ENCODE measurements at places on chromosomes 3 and 15.

DNA sequence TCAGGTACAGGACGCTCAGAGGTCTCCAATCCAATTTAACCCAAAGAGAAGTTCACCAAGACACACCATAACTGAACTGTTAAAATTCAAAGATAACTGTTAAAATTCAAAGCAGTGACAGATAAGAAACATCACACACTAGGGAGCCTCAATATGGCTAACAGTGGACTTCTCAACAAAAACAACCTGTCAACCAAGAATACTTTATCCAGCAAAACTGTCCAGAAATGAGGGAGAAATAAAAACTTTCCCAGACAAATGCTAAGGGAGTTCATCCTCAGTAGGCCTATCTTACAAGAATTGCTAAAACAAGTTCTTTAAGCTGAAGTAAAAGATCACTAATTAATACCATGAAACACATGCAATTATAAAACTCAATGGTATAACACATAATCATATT, 36.3 kb upstream of the MYLK start:
- DNase-seq, result no peak

DNA sequence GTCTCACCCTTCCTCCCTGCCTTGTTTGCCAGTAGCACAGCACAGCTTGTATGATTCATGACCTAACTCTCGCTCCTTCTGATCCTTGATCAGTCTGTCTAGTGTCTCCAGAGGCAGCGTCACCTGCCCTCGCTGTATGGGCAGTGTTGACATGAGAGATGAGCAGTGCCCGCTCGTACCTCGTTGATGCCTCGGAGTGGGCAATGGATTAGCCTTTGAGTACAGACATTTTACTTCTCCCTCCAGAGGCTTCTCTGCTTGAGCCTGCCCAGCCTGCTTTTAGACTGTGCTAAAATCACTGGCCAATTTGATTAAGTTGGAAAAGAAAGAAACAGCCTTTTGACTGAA, 569.0 kb downstream of the NTRK3 start:
- DNase-seq, result no peak

- peak; percentile 29 for DNase-seq
These were observed 54.8 kb downstream of the ZBTB20 start for GRCh38 chr3:115092220-115092791.

- no peak for DNase-seq
These were observed 23.4 kb upstream of the NOX5 start for GRCh38 chr15:68990992-68991500.

GRCh38 chr3:106420628-106421027, 551.8 kb upstream of the CBLB start:
- no peak for DNase-seq

DNA sequence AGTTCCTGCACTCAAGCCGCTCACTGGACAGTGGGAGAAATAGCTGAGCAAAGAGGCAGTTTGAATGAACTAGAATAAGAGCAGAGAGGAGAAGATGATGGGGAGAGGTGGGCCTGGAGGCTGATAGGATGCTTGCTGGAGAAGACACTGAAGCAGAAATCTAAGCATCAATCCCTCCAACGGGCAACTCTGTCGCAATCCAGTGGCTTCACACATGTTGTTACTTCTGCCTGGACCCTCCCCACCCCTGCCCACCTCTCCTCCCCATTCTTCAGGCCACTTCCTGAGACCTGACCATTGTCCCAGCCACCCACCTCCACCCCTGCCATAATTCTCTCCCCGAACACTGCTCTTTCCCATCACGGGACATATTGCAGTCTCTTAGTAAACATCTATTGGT, 76.0 kb downstream of the SRGAP3 start:
- DNase-seq, result no peak

GRCh38 chr3:16072420-16073110, 101.9 kb upstream of the GALNT15 start:
- no peak for DNase-seq

GRCh38 chr3:179348325-179349013, 960 bp downstream of the MFN1 start:
- DNase-seq, result no peak

- DNase-seq, result no peak
These were observed 61.6 kb upstream of the CD200R1L start for GRCh38 chr3:112908252-112908651.

DNA sequence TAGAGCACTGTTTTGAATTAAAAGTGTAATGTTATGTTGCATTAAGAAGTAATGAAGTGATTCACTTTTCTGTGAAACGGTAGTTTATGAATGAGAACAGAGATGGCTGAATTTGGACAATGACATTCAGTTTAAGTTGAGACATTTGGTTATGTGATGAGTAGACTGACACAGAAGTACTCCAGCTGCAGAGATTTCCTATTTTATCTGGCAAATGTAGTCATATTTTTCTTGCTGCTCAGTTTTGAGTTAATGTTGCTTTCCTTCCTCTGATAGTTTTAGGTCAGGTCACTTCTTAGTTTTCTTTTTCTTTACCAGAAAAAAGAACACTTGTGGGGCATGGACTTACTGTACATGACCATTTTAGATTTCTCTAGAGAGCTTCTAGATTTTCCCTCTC, 51.2 kb downstream of the ASB7 start:
- no peak for DNase-seq

DNA sequence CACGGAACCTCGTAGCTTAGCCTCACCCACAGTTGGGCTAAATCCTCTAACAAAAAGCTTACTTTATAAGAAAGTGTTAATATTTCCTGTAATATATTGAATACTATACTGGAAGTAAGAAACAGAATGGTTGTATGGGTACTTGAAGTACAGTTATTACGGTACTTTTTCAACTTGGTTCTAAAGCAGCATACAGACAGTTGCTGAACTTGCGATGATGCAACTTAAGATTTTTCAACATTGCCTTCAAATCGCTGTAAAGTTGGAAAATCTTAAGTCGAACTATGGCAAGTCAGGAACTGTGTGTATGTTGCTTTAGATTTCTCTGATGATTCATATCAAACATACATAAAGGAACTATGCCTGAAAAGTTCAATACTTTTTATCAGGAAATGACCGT, 204.4 kb upstream of the C2CD4B start:
- DNase-seq, result no peak

GRCh38 chr15:25525741-25526140, 86.9 kb upstream of the UBE3A start:
- no peak for DNase-seq

DNA sequence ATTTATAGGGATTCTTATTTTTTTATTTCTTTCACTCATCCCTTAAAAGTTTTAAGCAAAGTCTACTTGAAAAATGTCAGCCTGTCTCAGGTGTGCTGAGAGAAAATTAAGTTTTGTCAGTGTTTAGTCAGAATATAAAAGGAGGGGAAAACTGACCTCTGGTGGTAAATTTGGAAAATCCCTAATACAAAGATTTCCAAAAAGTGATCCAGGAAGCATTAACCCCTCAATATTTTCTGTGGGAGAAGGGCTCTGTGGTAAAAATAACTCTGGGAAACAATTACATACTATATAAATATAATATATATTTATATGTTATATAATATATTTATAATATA, 41.0 kb upstream of the FRMD4B start:
- DNase-seq, result no peak

- DNase-seq, result no peak
These were observed 72.4 kb downstream of the CRYGS start for GRCh38 chr3:186471771-186472170.

DNA sequence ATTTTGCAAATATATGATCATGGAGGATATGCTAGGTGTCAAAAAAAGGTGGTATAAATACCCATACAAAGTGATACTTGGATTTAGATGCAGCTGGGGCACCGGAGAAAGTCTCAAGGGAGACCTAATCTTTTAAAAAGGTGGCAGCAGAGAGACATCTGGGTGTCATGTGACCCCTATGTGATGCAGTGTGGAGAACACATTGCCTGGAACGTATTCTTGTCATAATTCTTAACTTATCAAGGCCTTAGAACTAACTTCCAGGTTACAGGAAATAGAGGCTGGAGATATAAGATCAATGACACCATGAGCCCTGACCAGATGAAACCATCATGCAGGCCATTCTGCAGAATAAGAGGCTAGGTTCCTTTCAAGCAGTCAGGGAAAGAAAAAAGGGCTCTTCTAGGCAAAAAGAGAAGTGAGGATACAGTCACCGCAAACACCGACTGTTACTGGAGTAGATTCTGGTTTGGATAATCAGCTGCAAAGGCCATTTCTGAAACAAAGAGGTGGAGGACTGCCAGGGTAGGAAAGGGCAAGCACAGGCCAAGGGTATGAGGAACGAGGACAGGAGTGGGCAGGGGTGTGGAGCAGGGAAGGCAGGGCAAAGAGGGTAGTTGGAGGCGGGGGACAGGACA, 100.6 kb downstream of the OXNAD1 start:
- DNase-seq, result no peak

DNA sequence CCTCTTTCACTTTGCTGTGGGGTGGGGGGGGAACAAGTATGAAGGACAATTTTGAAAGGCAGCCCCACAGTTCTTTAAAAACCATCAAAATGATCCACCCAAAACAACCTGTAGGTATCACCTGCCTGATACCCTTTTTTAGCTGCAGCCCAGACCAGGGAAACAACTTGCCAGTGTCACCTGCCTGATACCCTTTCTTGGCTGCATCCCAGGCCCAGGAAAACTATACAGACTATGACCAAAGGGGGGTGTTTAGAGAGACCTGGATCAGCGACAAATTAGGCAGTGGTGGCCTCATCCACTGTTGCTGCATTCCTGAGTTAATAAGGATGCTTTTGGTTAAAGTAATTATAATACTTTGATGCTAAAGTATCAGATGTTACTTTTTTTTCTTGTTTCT, 122.0 kb downstream of the VPS13C start:
- no peak for DNase-seq

- DNase-seq, result no peak
These were observed 470.8 kb upstream of the ROBO1 start for GRCh38 chr3:80238606-80239005.

DNA sequence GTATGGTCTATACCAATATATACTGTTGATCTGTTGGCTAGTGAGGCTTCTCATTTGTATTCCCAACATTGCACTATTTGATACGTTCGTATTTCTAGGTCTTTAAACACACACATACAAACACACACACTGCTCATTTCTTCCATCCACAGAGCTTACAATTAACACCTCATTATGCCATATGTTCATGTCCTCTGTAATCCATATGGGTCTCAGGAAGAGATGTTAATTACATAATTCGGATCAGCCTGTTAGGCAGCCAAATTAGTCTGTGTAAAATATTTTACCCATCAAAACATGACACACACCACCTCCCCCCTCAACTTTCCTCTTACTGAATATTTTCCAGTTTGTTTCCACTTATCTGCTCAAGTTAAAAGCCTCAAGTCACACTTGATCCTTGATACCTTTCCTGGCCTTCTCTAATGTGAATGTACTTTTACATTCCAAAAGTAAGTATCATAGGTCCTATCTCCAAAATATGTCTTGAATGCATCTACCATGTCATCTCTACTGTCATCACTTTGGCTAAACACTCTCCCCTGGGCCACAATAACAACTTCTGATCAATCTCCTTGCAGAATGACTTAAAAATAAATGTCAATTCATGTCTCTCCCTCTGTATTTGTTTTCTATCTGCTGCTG, 28.2 kb downstream of the EOGT start:
- DNase-seq, result no peak

GRCh38 chr3:41148901-41149300, 50.4 kb upstream of the CTNNB1 start:
- no peak for DNase-seq

GRCh38 chr3:107892955-107893624, 197.7 kb downstream of the CD47 start:
- DNase-seq, result no peak

GRCh38 chr3:72299321-72299802, 514.4 kb upstream of the PROK2 start:
- DNase-seq, result no peak

GRCh38 chr3:188319569-188319968, 165.6 kb downstream of the LPP start:
- DNase-seq, result no peak

GRCh38 chr3:60585918-60586317, 665.3 kb downstream of the FHIT start:
- no peak for DNase-seq

DNA sequence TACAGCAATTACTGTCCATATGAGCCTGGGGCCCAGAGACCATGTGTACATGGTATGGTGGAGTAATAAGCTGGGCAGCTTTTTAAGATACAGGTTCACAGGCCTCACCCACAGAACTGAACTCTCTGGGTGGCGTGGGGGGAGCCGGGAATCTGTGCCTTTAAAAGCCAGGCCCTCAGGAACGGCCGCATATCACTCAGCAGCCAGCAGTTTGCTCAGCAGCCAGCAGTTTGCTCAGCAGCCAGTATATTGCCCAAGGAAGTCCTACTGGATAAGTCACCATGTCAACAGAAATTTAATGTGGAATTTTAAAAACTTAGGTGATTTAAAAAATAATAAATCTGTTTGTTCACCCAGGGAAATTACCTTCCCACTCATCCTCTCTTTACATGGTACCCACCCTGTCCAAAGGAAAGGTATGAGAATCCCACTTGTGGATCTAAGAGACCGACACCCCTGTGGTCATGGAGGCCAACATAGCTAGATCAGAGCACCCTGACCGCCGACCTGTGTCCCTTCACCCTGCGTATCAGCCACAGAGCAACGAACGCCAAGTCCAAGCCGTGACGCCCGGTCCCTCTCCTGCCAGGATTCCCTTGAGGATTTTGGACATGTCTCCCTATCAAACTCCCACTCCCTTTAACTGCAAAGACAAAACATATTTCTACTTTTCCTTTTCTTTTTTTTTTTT, 95.7 kb upstream of the CHRM5 start:
- no peak for DNase-seq

- no peak for DNase-seq
These were observed 47.1 kb downstream of the SLC12A1 start for GRCh38 chr15:48253172-48253571.

GRCh38 chr15:63042877-63043334, 359 bp downstream of the TPM1 start:
- DNase-seq, result no peak

GRCh38 chr3:14434126-14434497, 31.7 kb downstream of the SLC6A6 start:
- no peak for DNase-seq

- no peak for DNase-seq
These were observed 4.3 kb downstream of the SLCO3A1 start for GRCh38 chr15:91857772-91858171.

- no peak for DNase-seq
These were observed 158.3 kb downstream of the EFHB start for GRCh38 chr3:19775765-19776164.

- no peak for DNase-seq
These were observed 166.3 kb downstream of the VGLL4 start for GRCh38 chr3:11477407-11477911.

All from stimulated activated CD4-positive, alpha-beta T cell treated with anti-CD3 and anti-CD28 coated beads, Interleukin-4, amount 100 ng/mL, for 48 hours (primary cell).